ENCODE measurements at places on chromosomes 12 and 14.

DNA sequence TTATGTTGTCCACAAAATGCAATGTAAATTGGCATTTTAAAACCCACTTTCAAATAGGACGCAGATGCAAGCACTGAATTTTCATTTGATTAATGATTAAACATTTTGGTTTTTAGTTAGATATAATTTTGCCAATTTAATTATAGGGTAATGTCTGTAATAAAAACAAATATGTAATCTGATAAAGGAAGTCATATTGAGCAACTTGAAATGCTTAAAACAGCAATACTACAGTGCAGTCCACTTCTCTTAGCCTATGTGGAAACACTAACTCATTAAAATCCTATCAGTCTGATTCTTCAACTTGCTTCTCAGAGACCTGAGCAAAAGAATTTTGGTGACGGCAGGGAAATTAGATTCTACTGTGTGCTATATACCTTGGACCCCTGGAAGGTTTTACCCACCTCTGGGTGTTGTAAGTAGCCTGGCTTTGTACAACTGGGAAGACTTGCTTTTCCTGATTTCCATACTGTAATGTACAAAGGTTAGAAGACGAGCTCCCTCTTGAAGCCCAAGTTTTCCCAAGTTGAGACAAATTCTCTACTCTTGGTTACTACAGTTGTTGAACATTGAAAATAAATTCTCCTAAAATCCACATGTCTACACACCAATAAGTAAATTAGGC, 4.1 kb downstream of the TRHDE start:
- no peak for DNase-seq

- DNase-seq: peak; percentile 23
Measured at GRCh38 chr12:50224026-50224692, 57.0 kb upstream of the CERS5 start.

DNA sequence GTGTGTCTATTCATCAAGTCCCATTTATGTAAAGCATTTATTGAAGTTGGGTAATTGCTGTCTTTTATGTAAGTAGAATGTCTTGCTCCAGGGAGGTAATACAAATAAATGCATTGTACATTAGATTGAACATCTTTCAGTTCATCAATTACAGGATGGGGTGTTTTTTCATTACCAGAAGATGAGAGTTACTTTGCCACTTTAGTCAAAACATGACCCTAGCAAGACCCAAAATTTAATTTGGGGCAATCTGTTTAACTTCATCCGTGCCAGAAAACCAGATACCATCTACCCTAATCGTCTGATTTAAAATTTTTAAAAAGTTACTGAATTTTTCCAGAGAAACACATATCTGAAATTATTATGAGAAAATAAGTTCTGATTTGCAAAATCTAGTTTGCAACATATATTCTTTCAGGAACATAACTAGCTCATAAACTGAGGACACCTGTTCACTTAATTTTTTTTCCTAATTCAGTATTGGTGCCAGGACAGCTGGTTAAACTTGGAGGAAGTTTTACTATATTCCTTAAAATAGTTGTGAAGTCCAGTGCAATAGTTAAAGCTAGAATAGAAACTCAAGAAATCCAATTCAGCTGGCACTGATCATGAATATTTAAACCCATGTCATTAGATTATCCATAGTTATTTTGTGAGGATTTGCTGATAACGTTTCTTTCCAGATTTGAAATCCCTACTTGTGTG, 114.5 kb downstream of the SRGAP1 start:
- no peak for DNase-seq

DNA sequence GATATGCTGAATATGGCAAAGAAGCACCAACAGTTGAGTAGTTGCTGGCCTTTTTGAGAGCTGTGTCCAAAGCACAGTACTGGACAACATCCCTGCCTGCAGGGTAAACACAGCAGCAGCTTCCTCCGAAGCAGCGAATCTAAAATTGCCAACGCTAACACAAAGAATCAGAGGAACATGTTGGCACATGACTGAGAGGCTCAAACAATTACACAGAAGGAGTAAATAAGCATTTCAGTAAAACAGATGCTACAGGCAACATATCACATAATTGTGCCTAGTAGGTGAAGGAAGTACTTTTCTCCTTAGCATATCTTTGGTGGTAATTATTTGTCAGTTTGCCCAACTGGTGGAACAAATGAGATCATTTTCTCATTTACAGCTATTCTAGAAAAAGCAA, 52.1 kb downstream of the KICS2 start:
- no peak for DNase-seq

DNA sequence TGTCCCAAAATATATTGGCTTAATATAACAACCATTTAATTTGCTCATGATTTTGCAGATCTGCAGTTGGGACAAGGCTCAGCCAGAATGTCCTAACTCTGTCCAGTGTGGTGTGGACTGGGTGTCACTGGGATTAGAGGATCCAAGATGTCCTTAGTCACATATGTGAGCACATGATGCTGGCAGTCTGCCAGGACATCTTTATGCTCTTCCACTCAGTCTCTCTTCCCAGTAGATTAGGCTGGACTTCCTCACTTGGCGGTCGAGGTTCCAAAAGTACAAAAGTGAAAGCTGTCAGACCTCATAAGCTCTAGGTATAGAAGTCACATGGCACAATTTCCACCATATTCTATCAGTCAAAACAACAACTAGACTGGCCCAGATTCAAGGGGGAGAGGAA, 167.9 kb upstream of the NTF3 start:
- DNase-seq: no peak

- DNase-seq: no peak
Measured at GRCh38 chr14:32683679-32684078, 255.0 kb upstream of the NPAS3 start.

DNA sequence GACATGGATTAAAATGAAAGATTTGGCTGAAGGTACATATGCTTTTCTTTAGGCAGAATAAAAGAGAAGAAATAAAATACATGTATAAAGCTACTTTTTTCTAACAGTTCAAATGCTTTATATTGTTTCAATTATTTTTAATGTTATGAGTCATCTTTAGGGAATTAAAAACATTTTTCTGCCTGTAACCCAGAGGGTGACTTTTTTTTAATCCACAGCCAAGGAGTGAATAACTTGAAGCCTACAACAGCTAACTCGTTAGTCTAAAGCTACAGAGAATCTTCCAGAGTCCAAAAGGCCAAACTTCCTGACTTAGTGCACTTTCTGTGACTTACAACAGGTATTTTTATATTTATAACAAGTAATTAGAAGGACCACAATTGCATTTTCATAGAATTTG, 151.6 kb downstream of the SEC23A start:
- DNase-seq: no peak

- DNase-seq: no peak
Measured at GRCh38 chr12:25497021-25497420, 56.1 kb downstream of the LMNTD1 start.

GRCh38 chr12:11653215-11653753, 3.8 kb downstream of the ETV6 start:
- DNase-seq: peak; percentile 58

- no peak for DNase-seq
Measured at GRCh38 chr14:21003788-21004346, 4.8 kb downstream of the SLC39A2 start.

DNA sequence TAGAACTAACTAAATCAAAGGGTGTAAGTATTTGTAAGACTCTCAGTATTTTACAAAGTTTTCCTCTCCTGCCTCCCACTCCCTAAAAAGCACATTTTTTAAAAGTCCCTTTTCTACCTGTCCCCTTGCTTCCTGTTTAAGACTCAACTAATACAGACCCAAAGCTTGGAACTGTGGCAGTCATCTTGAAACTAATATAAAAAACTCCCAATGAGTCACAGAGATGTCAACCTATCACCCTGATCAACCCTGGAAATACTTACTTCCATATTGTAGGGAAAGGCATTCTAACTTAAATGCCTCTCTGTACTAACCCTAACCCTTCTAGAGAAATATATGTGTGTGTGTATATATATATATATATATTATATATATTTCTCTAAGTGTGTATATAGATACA, 184.8 kb downstream of the SPTSSA start:
- DNase-seq: no peak

DNA sequence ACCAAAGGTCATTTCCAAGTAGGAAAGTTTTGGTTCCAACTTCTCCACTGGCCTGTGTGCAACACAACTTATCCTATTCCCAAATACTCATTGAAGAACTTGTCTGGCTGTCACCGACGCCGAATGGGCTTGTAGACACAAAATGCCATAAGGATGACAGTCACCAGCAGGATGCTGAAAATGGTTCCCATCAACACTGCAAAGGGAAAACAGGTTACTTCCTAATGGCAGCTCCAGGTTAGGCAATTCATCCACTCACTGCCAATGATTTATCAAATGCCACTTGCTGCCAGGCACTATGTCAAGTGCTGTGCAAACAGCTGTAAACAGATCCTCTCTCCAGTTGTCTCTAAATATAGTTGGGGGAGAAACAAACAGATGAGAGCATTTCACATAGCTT, 6.1 kb downstream of the C12orf76 start:
- DNase-seq: no peak

DNA sequence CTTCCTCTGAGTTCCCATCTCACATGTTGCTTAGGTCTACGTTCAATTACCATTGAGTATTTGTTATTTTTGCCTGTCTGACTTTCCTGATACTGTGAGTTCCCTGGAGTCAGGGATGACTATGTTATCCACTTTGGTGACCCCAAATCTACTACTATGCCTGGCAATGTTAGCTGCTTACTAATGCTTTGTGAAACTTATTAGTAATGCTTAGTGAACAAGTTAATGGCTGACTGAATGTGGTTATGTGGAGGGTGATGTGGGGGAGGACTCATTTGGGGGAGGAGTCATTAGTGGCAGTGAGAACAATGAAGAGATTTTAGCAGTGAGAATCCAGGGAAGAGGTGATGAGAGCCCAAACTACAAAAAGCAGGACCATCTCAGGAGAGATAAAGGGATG, 121.6 kb downstream of the KTN1 start:
- DNase-seq: no peak

GRCh38 chr12:29428633-29429032, 47.7 kb upstream of the ERGIC2 start:
- no peak for DNase-seq

GRCh38 chr12:106107566-106107965, 31.2 kb downstream of the NUAK1 start:
- DNase-seq: no peak

DNA sequence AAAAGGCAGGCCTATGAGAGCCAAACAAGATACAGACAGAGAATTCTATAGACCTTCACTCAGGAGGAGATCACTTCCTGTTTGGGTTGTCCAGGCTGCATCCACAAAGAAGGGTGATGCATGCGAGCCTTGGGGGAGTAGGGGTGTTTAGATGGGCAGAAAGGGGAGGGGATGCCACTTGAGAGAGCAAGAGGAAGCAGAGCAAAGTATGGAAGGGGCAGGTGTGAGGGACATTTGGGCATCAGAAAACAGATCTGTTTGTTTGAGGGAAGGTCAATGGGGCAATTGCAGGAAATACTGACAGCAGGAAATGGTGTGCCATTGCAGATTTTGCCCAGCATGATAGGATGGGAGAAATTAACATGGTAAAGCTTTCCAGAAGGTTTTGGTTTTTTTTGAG, 146.4 kb upstream of the FOXN3 start:
- no peak for DNase-seq

- DNase-seq: no peak
Measured at GRCh38 chr14:72155379-72155993, 223.3 kb downstream of the RGS6 start.

- no peak for DNase-seq
Measured at GRCh38 chr14:29316936-29317335, 550.3 kb downstream of the FOXG1 start.

GRCh38 chr12:99282624-99283023, 364.9 kb upstream of the GARIN6 start:
- DNase-seq: no peak

- DNase-seq: no peak
Measured at GRCh38 chr12:13727707-13728195, 253.7 kb downstream of the GRIN2B start.

- no peak for DNase-seq
Measured at GRCh38 chr14:61575126-61575525, 120.2 kb upstream of the HIF1A start.

- DNase-seq: no peak
Measured at GRCh38 chr14:91870001-91870400, 2.7 kb upstream of the TC2N start.

Measured in activated naive CD8-positive, alpha-beta T cell treated with anti-CD3 and anti-CD28 coated beads, Interleukin-2, amount 50 U/mL, for 24 hours (primary cell).